NCI-H2107 (cell line): ENCODE measurements at places on chromosomes 12 and 14.

DNA sequence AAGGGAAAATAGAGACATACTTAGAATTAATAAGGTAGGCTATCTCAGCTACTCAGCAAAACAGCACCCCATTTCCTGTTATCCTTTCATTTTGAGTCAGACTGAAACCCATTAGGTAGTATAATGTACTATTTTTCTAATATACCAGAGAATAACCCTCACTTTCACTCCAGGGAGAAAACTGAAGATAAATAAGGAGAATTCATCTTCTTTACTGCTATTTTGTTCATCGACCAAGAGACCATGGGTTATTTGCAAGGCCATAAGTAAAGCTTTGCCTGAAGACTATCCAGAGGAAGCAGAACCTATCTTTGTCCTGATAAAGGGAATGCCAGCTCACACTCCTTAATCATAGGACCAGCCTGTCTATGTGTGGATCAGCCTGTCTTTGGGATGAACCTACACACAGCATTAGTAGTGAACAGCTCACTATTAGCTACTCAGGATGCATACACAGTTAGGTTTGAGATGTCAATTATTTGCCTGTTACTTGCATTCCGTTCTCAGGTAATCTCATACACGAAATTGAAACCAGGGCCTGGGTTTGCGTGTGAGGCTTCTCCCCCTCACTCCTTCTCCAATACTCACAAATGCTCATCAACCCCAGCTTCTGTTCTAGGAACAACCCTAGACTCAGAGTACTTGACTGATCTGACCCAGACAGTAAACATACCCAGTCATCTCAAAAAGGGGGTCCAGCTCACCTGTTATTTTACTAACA lies 124.4 kb downstream of the DAD1 start:
- no peak for DNase-seq

DNA sequence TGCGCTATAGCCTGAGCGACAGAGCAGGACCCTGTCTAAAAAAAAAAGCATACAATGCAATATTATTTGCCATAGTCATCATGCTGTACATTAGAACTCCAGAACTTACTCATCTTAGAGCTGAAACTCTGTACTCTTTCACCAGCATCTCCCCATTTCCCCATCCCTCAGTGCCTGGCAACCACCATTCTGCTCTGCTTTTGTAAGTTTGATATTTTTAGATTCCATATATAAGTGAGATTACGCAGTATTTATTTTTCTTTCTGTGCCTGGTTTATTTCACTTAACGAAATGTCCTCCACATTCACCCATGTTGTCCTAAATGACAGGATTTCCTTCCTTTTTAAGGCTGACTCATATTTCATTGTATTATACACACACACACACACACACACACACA lies 121.8 kb downstream of the BBS10 start:
- DNase-seq = no peak

DNA sequence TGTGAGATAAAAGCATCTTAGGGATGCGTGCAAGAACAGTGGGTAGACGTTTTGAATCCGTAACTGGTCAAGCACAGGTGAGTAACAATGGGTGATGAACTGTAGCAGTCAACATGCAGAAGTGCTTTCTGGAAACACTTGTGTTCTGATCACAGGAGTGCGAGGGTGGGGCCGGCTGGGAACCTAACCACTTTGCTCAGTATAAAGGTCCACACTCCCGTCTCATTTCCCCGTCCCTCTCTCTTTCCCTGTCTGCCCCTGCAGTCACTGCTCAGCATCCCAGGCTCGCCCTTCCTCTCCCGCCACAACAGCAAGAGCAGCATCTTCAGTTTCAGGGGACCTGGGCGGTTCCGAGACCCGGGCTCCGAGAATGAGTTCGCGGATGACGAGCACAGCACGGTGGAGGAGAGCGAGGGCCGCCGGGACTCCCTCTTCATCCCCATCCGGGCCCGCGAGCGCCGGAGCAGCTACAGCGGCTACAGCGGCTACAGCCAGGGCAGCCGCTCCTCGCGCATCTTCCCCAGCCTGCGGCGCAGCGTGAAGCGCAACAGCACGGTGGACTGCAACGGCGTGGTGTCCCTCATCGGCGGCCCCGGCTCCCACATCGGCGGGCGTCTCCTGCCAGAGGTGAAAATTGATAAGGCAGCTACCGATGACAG lies 127.1 kb downstream of the FIGNL2 start:
- no peak for DNase-seq

GRCh38 chr12:53252349-53252916 lies 15.7 kb upstream of the ESPL1 start:
- DNase-seq = no peak

DNA sequence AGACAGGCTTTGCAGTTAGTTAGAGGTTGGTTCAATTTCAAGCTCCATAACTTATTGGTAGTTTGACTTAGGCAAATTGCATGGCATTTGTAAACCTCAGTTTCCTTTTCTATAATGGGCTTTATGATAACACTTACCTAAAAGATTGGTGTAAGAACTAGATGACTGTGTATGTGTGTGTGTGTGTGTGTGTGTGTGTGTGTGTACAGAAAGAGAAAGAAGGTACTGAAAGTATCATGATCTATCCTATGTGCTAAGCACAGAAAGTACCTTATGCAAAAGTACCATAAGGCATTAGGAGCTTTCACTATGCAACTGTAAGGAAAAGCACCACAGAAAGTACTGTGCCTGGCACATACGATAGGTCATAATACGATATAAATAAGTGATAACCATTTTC lies 304.3 kb upstream of the KITLG start:
- DNase-seq = no peak

- DNase-seq = no peak
Measured at GRCh38 chr14:30928462-30928861, 54.1 kb downstream of the COCH start.

DNA sequence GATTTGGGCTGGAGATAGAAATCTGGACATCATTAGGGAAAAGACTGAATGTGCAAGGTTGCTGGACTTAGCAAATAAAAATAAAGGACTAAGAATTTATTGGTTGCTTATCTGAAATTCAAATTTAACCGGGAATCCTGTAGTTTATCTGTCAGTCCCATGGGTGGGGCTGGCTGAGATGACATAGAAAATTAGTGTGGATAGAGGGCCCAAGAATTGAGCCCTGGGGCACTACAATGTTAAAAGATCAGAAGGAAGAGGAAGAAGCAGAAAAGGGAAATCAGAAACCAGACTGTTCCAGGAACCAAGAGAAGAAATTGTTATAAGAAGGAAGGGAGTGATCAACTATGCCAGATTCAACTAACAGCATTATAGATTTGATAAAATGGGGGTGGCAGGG lies 96.7 kb upstream of the CCDC196 start:
- DNase-seq = no peak

- no peak for DNase-seq
Measured at GRCh38 chr12:54890339-54890738, 36.0 kb downstream of the MUCL1 start.

DNA sequence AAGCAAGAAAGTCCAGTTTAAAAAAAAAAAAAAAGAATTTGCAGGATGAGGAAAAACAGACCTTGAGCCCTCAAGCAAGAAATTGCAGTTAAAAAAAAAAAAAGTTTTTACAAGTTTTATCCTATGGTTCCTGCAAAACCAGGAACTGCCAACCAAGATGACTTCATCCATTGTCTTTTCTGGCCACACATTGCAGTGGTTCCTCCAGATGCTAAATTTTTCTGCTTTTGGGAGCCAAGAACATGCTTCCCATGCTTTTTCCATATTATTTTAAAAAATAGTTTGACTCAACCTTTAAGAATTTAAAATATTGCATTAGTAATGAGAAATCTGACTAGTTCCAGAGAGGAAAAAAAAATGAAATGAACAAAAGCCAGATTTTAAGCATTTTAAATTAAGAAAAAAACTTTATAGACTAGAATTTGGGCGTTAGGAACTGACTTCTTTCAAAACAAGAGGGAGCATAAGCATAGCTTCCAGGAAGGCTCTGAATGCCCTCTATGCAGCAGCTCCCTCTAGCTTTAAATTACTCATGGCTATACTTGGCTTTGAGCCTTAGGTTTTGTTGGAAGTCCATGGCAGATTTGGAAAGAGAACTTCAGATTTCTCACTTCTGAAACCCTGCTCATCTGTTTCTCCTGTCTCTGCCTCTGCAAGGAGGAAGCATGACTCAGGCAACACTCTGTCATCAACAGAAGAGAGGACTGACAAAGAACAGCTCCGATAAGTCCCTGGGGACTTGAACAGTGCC lies 124.5 kb downstream of the GPR65 start:
- no peak for DNase-seq

DNA sequence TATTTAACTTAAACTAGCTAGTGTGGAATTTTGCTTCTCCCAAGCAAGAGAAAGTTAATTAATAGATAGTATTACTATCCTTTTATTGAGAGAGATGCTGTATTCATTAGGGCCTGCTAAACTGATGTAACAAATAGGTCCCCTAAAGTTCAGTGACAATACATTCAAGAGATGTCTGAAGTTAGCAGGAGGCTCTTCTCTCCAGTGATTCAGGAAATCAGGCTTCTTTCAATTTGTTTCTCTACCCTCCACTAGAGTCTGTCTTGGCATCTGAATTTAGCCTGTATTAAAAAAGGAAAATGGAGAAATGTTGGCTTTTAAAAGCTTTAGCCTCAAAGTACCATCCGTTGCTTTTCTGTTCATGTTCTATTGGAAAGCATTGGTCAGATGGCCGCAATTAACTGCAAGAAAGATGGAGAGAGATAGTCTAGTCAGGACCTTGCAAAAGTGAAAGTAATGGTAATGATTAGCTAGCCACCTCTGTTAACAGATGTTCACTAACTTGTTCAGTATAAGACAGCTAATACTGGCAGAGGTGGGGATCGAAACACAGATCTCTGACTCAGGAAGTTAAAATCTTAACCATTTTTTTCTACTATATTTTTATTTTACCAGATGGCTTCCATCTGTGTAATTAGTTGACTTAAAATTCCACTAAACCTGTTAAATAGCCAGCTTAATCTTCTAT lies 786.8 kb downstream of the TMTC2 start:
- no peak for DNase-seq

DNA sequence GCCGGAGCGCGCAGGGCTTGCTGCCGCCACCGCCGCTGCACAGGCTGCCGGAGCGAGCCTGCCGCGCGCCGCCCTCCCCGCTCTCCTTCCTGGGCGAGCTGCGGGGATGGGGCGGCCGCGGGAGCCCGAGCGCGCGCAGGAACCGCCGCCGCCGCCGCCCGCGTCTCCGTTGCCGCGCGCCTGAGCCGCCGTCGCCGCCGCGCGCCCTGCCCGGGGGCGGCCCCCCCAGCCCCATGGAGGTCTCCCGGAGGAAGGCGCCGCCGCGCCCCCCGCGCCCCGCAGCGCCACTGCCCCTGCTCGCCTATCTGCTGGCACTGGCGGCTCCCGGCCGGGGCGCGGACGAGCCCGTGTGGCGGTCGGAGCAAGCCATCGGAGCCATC lies 352 bp downstream of the PLXNC1 start:
- no peak for DNase-seq

DNA sequence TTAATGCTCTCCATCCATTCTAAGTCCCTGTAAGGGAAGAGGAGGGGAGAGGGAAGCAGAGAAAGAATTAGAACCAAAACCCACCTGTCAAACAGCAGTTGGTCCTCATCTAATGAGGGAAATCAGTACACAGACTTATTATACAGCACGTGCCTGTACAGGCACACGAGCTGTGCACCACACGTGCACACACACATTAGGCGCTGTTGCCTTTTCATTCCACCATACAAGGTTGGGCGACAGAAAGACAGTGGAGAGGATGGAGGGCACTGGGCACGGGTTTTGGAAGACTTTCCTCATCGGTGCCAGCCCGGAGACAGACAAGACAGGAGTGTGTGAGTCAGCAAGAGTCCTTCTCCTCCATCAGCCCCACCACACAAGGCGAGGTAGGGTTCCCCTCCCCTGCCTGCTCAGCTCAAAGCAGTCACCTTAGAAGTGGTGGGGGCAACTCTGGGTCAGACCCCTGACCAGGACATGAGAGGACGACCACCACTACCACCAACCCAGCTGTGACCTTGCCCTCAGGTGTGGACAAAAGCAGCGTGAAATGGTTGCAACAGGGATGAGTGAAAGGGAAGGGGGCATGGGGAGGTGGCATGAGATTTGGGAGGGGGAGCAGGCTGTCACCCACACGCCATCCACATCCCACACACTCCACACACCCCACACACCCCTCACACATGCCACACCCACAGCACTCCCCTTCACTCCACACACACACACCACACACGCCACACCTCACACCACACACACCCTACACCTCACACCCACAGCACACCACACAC lies 80.7 kb downstream of the ACTN1 start:
- no peak for DNase-seq

DNA sequence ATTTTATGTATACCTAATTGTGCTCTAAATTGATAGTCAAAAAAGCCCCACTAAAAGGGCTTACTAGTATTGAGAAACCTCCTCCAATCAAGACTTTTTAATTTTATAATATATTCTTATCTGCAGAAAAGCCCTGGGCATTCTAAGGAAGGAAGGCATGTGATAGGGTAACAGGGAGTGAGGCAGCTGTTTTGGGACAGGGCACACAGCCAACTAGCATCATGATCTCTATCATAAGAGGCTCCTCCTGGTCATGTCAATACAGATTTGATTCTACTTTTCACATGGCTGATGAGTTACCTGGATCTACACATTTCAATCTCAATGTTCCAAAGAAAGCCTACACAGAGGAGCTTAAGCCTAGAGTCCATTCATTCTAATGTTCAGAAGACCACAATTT lies 9.1 kb downstream of the ADAM20 start:
- no peak for DNase-seq

DNA sequence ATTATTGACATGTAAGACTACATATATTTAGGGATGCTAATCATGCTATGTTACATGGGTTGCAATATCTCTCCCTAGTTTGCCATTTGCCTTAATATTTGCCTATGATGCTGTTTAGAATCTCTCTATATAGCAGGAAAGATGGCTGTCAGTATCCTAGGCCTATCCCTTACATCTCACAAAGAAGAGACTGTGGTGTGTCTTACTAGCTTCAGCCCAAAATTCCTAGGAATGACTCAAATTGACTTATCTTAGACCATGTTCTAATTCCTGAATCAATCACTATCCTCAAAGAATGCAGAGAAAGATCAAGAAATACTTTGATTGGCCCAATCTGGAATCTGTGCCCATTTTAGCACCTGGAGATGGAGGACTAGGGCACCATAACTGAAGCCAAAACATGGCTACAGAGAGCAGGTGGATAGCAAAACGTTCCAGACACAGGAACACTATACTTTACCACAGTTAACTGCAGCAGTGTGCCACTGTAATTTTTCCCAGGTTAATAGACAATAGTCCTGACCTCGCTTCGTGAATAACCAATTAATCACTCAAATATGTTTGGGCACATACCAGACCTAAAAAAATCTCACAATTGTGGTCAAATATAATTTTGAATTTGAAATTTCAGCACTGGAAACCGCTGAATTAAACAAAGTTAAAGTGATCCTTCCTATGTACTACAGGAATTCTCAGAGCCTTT lies 32.7 kb upstream of the GLIPR1 start:
- no peak for DNase-seq

- peak; percentile 29 for DNase-seq
Measured at GRCh38 chr12:9391815-9392214, 183.6 kb upstream of the PZP start.
